ENCODE measurements at places on chromosomes 1 and 21.

DNA sequence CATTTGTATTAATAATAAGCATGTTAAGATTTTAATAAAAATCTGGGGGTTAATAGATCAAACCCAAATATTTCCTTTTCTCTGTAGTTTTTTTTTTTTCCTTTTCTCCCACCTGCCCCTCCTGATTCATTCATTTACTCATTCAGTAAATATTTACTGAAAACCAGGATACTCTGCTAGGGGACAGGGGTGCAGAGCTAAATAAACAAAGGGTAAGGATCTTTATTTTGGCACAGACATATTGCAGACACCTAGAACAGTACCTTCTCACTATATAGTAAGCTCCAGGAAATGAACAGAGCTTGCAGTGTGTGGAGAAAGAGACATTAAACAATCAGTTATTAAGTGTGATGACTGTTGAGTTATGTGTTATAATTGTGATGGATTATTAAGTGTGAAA lies 60.9 kb downstream of the AK5 start:
- no peak for DNase-seq

- DNase-seq, result no peak
Observed at GRCh38 chr1:46581681-46582455, 22.2 kb downstream of the MKNK1 start.

- no peak for DNase-seq
Observed at GRCh38 chr1:171350594-171350993, 36.6 kb downstream of the FMO4 start.

- DNase-seq, result no peak
Observed at GRCh38 chr21:43937051-43937832, 72.2 kb downstream of the AGPAT3 start.

- DNase-seq, result no peak
Observed at GRCh38 chr1:150259758-150260669, 2.4 kb downstream of the CA14 start.

DNA sequence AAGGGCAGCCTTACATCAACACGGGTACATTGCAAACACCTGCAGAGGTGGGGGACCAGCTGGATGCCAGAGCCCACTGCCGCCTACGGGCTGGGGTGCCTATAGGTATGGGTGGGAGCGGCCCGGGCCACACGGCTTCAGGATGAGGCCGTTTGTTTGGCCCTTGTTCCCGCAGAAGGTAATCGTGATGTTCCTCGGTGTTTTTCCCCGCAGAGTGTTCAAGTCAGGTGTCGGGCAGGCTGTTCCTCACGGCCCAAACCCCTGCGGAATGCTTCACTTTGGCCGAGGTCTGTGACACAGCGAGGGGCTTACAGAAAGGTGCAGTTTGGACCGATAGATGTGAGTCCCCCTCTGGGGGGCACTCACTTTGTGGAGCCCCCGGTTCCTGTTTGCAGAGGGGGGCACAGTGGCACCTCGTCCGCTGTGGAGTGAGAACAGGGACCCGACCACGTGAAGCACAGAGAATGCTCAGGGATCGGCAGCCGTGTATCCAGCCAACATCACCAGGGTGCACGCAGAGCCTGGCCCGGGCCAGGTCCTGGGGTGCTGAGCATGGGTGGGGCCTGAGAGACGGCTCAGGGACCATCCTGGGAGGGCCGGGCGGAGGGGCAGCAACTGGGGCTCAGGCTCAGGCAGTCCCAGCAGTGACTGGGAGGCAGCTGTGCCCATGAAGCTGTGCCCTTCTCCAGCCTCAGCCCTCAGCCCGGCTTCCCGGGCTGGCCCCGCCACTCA lies 453 bp upstream of the TTLL10 start:
- no peak for DNase-seq

All from activated CD8-positive, alpha-beta memory T cell treated with anti-CD3 and anti-CD28 coated beads, Interleukin-2, amount 50 U/mL, for 48 hours (primary cell).